ENCODE measurements at places on chromosomes 3 and 15.

DNA sequence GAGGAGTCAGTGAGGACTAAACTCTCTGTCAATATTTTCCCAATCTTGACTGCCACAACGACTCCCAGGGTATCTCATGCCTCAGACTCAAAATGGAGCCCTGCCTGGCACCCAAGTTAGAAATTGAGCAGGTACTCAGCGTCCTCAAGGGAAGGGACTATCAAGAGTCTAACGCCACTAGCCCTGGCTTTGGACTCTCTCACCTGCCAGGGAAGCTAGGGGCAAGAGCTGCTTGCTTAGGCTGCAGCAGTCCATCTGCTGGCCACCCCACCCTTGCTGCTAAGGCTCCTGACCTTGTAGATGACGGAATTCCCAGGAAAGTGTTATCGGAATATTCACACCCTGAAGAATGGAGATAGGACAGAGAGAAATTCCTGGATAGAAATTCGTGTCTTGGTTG lies 33.0 kb downstream of the ZIC4 start:
- DNase-seq = no peak

DNA sequence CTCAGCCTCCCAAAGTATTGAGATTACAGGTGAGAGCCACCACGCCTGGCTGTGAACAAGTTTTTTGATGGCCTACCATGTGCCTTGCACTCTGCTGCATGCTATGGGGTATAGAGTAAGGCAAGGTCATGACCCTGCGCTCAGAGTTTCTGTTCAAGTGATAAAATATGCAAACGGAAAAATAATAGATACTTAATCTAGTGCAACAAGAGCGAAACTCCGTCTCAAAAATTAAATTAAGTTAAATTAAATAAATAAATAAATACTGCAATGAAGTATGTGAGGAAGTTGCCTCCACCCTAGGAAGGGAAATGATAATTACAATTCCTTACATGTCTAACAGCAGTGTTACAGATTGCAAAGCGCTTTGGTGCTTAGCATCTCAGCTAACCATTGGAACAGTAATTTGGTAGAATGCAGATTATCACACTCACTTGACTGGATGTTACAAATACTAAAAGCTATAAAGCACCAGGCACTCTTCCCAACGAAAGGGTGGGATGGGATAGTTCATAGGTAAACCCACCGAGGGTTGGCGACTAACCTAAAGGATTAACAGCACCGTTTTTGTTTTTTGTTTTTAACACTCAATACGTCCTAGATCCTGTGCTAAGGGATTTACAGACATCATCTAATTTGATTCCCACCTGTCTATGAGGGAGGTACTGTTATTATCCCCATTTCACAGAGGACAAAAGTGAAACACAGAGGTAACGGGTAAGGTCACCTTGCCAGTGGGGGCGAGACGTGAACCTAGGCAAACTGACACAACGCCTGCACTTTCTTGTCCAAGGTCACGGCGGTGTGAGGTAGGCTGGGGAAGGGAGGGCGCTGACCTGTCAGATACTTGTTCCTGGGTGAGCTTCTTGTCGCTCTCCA lies 793 bp upstream of the FANCD2 start:
- no peak for DNase-seq

DNA sequence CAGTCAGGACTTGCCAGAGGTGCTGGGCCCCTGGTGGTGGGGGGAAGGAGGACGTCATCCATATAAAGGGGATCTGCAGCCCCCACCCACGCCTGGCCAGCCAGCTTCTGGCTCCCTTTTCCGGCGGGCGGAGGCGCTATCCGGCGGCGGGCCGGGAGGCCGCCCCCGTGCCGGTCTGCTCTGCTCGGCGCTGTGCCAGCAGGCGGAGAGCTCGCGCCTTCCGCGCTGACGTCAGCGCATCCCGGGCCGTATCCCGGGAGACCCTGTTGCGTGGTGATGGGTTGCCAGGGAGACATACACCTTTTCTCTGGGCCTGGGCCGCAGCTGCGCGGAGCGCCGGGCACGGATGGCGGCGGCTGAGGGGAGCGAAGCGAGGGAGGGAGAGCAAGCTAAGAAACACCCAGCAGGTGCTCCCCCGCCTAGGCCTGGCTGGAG lies 1.1 kb downstream of the FAM131A start:
- DNase-seq = peak; percentile 91

DNA sequence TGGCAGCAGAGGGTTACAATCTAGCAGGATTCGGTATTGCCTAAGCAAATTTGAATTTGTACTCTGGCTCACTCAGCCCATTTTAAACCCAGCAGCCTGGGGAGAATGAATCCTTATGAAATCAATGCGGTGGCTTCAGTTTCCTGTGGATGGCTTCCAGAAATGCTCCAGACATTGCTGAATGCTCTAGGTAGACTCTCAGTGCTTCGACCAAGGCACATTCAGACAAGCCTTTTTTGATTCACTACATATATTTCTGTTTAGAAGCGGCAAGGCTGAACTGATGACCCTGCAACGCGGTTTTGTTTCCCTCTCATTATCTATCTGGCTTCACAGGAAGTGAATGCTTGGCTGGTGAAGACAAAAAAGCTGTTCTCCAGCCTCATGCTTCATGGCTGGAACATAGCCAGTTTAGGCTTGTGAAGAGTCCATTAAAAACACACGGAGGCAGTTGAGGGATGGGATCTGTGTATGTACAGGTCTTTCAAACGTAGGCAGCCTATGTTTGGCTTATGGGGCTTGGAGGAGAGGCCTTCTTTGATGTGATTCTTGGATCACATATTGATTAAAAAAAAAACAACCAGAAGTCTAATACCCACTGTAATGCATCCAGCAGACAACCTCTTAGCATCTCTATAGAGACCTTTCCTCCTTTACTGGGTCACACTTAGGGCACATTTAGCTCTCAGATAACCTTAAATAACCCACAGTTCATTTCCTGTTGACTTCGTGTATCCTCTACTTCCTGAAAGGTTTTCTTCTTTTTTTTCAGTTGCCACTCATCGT lies 400.2 kb upstream of the TBL1XR1 start:
- peak; percentile 93 for DNase-seq

DNA sequence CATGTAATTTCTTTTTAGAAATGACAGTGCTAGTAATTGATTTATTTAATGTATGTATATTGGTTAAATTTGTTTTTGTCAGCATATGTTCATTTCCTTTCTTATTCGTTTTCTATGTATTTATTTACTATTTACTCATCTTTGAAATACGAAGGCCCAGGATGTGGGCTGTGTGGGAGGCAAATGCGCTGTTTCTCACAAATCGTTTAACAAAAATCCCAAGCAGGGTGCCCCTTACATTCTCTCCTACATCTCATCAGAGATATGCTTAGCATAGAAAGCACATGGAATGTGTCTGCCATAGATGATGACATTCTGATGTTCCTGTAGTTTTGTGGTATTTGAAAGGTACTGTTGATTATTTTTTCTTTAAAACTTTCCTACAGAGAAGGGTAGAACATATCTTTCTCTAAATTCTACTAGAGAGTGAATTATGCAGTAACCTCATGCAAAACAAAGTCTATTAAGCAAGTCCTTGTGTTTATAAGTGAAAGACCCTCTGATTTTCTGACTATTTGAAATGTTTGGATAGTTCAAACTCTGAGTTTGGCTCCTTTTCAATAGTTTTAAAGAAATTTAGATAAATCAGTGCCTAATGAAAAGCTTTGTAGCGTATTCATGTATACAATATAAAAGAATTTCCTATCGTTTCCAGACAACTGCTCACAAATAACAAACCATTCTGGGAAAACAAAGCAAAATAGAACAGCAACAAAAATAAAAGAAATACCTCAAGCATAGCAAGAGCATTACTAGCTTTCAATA lies 111.1 kb upstream of the VGLL3 start:
- no peak for DNase-seq

GRCh38 chr3:108804966-108805365 lies 17.6 kb upstream of the TRAT1 start:
- DNase-seq = no peak
